Muscle of leg (tissue), 16 donors: ENCODE measurements at places on chromosomes 1 and 21. TPM values are rescaled to one million over a fixed set of nuclear protein-coding genes. Genes with fewer than 3 reads are reported as not detected.

GRCh38 chr1:17033481-17033880 lies 20.4 kb downstream of the SDHB start:
- no peak for DNase-seq

SERPINC1 gene
- polyA plus RNA-seq = 2.7 TPM

DNA sequence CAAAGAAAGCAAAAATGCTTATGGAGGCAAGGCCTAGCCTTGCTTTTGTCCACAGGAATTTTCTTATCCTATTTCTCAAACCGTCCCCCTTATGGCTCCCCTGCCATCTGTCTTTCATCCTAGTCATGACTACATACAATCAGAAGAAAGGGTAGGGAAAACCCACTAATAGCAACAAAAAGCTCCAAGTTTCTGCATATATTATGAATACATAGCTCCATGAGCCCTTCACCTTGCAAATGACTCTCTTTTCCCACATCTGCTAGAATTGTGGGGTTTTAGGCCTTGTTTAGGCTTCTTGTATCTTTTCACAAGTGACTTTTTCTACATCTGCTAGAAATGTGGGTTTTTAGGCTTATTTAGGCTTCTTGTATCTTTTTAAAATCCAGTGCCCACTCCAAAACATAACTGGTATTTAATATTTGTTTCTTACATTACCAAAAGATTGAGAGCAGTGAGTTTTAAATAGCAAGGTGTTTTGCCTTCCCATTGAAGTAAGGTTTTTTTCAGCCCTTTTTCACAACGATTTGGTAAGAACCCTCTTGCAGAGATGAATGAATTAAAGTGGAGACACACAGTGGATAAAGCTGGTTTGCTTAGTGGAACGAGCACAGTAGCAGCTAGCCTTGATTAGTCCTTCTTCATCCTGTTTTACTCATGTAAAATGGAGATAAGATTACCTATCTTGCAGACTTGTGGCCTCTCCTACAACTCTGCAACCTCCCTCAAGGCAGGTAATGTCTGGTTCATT lies 4.4 kb downstream of the GADD45A start:
- DNase-seq = no peak

GRCh38 chr1:146051452-146051851 lies 29.9 kb upstream of the HJV start:
- DNase-seq = peak; percentile 24

DNM3 gene
- polyA plus RNA-seq = 3.9 TPM

DNA sequence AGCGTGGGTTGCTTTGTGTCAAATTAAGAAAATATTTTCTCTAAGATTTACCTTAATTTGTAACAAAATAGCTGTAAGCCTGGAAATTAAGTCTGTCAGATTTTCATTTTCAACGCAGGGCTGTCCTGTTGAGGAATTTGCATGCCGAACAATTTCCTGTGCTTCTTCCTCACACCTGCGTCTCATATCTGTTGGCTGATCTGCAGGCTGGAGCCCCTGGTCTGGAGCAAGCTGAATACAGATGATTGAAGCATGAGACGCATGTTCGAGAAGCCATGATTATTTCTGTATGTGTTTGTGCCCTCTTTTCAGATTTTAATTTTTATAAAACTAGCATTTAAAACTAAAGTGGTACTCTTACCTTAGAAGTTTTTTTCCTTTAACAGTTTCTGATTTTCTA lies 9.8 kb downstream of the MIXL1 start:
- no peak for DNase-seq

DNA sequence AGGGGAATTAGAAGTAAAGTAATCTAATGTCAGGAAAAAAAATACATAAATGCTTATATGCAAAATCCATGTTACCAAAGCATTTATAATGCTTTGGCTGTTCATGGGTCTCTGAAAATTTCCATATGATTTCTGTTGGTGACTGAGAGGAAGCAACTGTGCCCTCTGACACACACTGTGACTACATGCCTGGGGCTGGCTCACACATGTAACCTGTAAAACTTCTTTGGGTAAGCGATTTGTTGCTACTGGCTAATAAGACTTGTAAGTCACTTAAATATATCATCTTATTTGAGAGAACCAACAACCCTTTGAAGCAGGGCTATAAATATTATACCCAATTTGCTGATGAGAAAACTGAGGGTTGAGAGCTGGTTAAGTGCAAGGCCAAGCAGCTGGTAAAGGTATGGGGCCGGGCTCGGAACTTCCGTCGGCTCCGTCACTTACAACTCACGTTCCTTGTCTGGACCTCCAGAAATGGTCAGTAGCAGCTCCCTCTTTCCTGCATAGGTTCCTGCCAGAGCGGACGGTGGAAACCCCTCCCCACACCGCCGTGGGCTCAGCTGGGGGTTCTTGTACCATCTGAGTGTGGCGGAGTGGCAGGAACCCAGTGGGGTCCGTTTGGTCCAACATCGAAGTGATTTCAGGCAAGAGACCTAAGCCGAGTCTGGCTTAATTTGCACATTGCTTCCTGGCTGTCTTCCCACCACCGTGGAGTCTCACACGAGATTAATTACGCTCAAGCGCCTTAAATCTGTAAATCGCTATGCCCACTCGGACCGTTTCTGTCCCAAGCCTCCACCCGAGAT lies 714 bp downstream of the DFFA start:
- DNase-seq = no peak

DNA sequence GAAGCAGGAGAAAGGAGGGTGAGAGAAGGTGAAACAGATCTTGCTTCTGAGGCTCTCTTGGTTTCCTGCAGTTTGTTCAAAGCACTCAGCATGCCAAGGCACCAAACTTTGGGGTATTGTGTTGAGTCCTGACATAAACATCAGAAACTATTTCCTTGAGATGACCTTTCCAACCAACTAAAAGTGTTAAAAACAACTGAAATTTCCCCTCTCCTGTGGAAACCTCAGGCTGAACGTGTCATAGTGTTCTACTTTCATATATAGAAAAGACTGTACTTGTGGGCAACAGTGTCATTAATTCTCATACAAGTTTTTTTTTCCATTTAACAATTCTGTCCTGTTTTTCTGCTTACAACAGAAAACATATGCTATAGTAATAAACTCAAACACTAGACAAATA lies 6.3 kb upstream of the LYST start:
- DNase-seq = no peak

DNA sequence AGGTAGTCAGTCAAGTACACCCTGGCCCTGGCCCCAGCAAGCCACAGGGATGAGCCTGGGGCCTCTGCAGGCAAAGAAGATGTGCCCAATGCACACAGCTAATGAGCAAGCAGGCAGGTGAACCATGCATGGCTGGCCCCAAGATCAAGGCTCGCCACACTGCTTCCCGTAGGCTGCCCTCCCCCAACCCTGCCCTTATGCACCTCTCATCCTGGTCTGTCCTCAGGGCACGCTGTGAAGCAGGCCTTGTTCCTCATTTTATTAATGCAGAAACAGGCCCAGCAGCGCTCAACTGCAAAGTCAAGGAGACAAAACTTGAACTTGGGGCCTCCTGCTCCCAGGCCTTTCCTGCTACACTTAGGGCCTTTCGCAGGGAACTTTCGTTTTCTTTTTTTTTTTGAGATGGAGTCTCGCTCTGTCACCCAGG lies 35.6 kb upstream of the ID3 start:
- no peak for DNase-seq

DNA sequence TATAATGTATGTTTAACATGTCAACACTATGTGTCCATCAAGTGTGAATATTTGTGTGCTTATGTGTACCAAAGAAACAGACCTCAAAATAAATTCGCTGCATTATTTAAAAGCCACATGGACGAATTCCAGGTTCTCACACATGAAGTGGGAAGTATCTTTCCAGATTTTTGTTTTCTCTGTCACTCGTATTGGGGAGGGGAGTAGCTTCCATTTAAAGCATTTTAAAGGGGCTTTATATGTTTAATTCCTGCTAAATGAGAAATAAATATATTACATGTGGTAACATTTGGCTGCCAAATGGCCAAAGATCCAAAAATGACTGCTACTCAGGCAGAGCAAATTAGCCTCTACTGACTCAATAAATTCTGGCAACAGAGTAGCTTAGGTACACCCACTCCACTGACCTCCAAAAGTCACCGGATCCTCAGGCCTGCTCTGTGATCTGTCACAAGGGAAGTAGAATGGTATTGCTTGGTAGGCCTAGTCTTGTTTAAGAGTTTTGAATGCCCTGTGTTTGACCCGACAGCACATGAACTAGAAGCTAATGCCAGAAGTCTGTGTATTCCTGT lies 178.1 kb downstream of the ZP4 start:
- peak; percentile 67 for DNase-seq

KIRREL1 gene
- 37.3 TPM for polyA plus RNA-seq

- DNase-seq = no peak
Observed at GRCh38 chr1:111758373-111758772, 2.7 kb downstream of the DDX20 start.

IFI44 gene
- polyA plus RNA-seq = 7.8 TPM

DNA sequence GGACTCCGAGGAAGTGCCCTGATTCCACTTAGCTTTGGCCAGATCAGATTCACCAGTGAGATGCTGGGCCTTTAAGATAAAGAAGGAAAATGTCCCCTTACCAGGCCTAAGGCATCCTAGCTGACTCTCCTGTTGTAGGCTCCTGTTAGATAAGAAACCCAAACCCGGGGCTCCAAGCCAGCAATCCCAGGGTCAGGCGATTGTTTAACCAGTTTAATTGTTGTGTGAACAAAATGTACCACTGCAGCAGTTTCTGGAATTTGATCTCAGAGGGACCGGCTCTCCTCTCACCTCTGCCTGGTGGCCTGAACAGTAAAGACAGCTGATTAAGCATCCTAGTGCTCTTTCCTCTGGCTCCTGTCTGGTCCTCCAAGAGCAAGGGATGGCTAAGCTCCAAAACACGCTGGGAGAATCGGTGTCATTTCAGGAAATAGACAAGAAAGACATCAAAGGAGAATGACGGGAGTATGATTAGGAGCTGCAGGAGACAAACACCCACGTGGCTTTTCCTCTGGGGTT lies 9.3 kb upstream of the KLHDC8A start:
- DNase-seq = no peak

- no peak for DNase-seq
Observed at GRCh38 chr1:94234615-94235014, 2.8 kb downstream of the ARHGAP29 start.

GRCh38 chr1:54807756-54808155 lies 6.6 kb upstream of the TTC22 start:
- no peak for DNase-seq
